ENCODE measurements at places on chromosomes 4 and X. TPM values are rescaled to one million over a fixed set of nuclear protein-coding genes. Genes with fewer than 3 reads are reported as not detected.

- H3K27me3 ChIP-seq: no peaks in the 10 kb centered on the region
- peaks cover 3% of the 10 kb centered on the region for H3K36me3 ChIP-seq
- no peak overlapping the region for H3K4me3 ChIP-seq
- no peaks in the 10 kb centered on the region for H3K4me1 ChIP-seq
These were observed 212.4 kb downstream of the NR3C2 start for GRCh38 chr4:148229798-148230197.

DNA sequence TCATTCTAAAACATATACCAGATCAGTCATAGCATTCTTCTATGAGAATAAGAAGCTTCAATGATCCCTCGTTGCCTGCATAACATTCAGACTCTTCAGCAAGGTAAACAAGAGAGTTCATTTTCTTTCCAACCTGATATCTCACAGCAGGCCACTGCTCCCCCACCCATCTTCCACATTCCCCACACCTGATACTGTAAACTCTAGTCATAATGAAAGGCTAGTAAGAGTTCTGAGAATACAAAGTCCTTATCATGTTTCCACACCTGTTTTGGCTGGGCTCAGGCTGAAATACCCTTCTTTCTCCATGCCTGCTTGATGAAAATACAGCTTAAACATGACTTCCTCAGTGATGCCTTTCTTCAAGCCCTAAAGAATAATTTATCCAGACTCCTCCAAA lies 2.3 kb upstream of the AASDH start:
- peaks cover 8% of the 10 kb centered on the region for H3K4me1 ChIP-seq
- no peak overlapping the region for H3K27ac ChIP-seq
- H3K36me3 ChIP-seq: no peaks in the 10 kb centered on the region
- no peak for DNase-seq
- no peaks in the 10 kb centered on the region for H3K27me3 ChIP-seq

- no peak for DNase-seq
- H3K4me3 ChIP-seq: no peak overlapping the region
- no peaks in the 10 kb centered on the region for H3K27me3 ChIP-seq
- no peaks in the 10 kb centered on the region for H3K36me3 ChIP-seq
These were observed 5.7 kb downstream of the CBLL2 start for GRCh38 chrX:22278375-22278774.

DNA sequence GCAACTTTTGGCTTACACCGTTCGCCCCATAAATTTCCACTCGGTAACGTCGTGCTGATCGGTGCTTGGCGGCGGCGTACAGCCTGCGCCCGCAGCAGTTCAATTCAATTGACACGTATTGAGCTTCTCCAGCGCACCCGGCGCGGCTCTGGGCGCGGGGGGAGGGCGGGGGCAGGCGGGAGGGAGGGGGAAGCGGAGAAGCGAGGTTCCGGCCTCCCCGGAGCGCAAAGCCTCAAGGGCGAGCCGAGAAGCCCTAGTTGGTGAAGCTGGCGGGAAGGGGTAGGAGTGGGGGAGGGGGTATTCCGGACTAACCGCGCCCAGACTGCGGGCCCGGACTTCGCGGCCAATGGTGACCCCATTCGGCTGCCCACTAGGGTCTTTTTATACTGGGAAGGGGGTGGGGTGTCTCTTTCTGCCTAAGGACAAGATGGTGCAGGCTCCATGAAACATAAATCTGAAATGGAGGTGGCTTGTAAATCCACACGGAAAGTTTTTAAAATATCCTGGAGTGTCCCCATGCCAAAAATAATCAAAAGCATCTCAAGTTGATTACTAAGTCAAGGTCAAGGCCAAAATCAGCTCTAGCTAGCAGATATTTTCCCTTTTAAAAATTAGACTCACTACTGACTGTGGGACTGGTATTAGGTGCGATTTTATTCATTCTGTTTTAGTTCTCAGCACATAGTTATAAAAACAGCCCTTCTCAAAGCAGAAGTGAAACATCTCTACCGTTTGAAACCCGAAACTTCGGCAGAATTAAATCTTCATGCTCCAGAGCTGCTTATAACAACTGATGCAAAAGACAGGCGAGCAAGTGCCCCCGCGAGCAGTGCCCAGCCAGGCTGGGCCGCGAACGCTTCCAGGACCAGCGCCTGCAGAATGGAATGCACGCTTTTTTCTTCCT lies 1.5 kb upstream of the BCOR start:
- no peak overlapping the region for H3K4me3 ChIP-seq
- H3K4me1 ChIP-seq: peaks cover 22% of the 10 kb centered on the region
- H3K27me3 ChIP-seq: peaks cover 3% of the 10 kb centered on the region
- no peak for DNase-seq

GRCh38 chr4:123398853-123399626 lies 2.4 kb downstream of the SPRY1 start:
- peaks cover 6% of the 10 kb centered on the region for H3K4me1 ChIP-seq
- peak; percentile 91 for DNase-seq
- no peaks in the 10 kb centered on the region for H3K27me3 ChIP-seq
- H3K36me3 ChIP-seq: peaks cover 11% of the 10 kb centered on the region
- peak overlapping the region; percentile 96 for H3K4me3 ChIP-seq
- peak overlapping the region; percentile 97 for H3K27ac ChIP-seq

- no peaks in the 10 kb centered on the region for H3K36me3 ChIP-seq
- no peak overlapping the region for H3K4me3 ChIP-seq
- DNase-seq: no peak
- H3K27ac ChIP-seq: no peak overlapping the region
- no peaks in the 10 kb centered on the region for H3K4me1 ChIP-seq
These were observed 436.1 kb downstream of the ANKRD50 start for GRCh38 chr4:124276461-124276860.

GRCh38 chr4:2253160-2254084 lies 8.5 kb downstream of the MXD4 start:
- peaks cover 15% of the 10 kb centered on the region for H3K4me1 ChIP-seq
- peaks cover 66% of the 10 kb centered on the region for H3K36me3 ChIP-seq
- no peak overlapping the region for H3K4me3 ChIP-seq
- peak overlapping the region; percentile 1 for H3K27ac ChIP-seq
- no peak for DNase-seq
- H3K27me3 ChIP-seq: no peaks in the 10 kb centered on the region

- H3K4me1 ChIP-seq: no peaks in the 10 kb centered on the region
- no peaks in the 10 kb centered on the region for H3K36me3 ChIP-seq
- H3K27me3 ChIP-seq: peaks cover 3% of the 10 kb centered on the region
- H3K27ac ChIP-seq: no peak overlapping the region
- no peak overlapping the region for H3K4me3 ChIP-seq
These were observed 80.0 kb upstream of the FGF13 start for GRCh38 chrX:138791551-138791950.

DNA sequence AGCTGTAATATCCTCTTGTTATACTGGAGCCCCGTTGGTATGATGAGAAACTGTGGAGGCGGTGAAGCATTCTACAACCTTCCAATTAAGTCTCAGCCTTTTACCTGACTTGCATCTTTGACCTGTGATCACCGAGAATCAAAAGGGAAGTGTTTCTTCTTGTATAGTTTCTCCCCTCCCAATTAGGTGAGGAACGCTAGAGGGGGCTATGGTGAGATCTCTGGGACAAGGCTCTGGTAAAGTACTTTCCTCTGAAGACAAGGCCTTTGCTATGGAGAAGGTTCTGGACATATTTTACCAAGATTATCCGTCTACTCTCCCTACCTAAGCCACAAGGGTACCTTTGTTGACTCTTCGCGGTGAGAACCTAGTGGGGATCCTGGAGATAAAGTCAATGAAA lies 111.3 kb downstream of the CBLL2 start:
- H3K27ac ChIP-seq: no peak overlapping the region
- no peaks in the 10 kb centered on the region for H3K4me1 ChIP-seq
- H3K4me3 ChIP-seq: no peak overlapping the region
- H3K27me3 ChIP-seq: no peaks in the 10 kb centered on the region
- H3K36me3 ChIP-seq: no peaks in the 10 kb centered on the region
- no peak for DNase-seq

- H3K4me1 ChIP-seq: peaks cover 32% of the 10 kb centered on the region
- peaks cover 6% of the 10 kb centered on the region for H3K36me3 ChIP-seq
- peak; percentile 65 for DNase-seq
- no peaks in the 10 kb centered on the region for H3K27me3 ChIP-seq
- H3K4me3 ChIP-seq: no peak overlapping the region
These were observed 2.0 kb upstream of the THAP9 start for GRCh38 chr4:82898322-82899243.

The MAGEA12 gene
- total RNA-seq: not detected

The KIF4A gene
- total RNA-seq: 0.61 TPM

The BCAP31 gene
- total RNA-seq: 76.8 TPM

The SH3TC1 gene
- 67.3 TPM for total RNA-seq
